ENCODE measurements at places on chromosomes 16 and 17.

DNA sequence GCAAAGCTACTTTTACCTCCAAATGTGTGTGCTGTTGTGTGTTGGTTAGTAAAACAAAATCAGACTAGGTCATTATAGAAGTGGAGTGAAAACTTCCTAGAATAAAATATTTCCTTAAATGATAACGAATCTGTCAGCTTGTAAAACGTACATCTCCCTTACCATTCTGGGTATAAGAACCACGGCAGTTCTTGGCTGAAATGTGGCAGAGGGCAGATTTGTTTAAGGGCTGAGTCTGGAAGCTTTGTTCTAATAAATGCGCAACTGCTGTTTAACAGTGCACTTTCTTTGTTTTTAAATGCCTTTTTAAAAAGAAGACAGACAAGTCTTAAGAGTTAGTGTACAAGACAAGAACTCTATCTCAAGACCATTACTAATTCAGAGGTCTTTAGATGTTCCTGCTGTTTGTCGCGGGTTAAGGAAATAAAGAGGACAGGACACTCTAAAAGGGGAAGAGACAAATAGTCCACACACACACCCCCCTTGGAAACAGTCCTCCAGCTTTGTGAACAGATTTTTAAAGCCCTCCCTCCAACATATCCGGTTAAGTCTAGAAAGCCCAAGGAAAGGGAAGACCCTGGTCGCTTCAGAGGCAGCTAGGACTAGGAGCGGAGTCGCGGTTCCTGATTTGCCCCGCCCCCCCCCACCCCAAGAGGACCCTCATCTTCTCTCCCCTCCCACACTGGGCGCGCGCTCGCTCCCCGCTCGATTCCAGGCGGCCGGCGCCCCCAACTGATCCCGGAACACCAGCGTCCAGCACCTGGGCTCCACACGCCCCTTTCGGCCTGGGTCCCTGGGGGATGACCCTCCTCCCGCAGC lies 658 bp downstream of the SYNRG start:
- DNase-seq: peak; percentile 16

DNA sequence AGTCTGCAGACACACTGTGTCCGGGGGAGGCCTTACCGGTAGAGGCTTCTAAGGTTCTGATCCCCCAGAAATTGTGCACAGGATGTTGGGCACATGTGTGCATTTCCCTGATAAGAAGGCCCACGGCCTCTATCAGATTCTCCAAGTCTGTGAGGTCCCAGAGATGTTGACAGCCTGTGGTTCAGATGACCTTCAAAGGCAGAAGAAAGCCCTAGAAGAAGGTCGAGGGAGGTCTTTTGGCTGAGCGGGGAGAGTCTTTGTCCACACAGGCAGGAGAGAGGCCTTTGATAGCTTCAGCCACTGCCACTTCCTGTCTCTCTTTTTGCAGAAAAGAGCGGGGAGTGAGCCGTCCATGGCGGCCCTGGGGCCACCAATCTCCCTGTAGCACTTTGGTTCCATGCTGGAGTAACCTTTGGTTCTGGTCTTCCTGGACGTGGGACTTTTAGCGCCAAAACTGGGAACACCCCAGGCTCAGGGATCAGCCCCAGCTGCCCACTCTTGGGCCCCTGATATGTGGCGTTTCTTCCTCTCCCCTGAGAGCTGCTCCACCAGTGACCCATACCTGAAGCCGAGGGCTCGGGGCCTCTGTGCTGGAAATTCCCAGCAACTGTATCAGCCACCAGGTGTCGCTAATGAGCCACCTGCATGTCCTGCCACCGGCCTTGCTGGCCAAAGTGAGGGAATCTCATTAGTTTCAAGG lies 28.1 kb upstream of the LGALS9 start:
- peak; percentile 34 for DNase-seq

GRCh38 chr16:57315416-57315815 lies 30.9 kb upstream of the PLLP start:
- no peak for DNase-seq

DNA sequence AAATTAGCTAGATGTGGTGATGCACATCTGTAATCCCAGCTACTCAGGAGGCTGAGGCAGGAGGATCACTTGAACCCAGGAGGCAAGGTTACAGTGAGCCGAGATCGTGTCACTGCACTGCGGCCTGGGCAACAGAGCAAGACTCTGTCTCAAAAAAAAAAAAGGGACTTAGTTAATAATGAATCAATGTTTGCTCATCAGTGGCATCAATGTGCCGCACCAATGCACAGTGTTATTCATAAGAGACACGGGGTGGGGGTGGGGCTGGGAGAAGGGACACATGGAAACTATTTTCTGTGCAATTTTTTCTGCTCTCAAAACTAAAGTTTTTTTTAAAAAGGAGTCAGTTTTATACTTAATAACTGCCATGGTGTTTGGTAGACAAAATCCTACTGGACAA lies 6.8 kb upstream of the ATP2C2 start:
- DNase-seq: no peak

GRCh38 chr17:8283356-8283755 lies 5.1 kb upstream of the RANGRF start:
- no peak for DNase-seq

- DNase-seq: no peak
Measured at GRCh38 chr17:11950771-11951519, 46.3 kb downstream of the ZNF18 start.

DNA sequence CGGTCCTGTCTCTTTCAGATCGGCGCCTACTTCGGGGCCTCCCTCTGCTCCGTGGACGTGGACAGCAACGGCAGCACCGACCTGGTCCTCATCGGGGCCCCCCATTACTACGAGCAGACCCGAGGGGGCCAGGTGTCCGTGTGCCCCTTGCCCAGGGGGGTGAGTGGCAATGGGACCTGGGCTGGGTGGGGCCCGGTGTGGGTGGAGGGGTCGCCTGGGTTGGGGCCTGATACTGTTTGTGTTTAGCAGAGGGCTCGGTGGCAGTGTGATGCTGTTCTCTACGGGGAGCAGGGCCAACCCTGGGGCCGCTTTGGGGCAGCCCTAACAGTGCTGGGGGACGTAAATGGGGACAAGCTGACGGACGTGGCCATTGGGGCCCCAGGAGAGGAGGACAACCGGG lies 37.7 kb downstream of the ITGAM start:
- no peak for DNase-seq

DNA sequence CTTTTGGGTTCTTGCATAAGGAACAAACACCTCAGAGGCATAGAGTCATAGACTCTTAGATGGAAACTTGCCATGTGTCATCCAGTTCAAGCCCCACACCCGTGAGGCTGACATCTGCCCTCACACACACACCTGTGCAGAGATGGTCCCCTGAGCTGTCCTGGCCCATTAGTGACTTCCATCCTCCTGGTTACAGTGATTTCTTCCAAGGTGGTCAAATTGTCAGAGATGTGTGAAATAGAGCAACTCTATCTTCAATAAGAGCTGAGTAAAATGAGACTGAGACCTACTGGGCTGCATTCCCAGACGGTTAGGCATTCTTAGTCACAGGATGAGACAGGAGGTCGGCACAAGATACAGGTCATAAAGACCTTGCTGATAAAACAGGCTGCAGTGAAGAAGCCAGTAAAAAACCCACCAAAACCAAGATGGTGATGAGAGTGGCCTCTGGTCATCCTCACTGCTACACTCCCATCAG lies 342.2 kb upstream of the TNRC6C start:
- DNase-seq: no peak

- DNase-seq: no peak
Measured at GRCh38 chr17:59149051-59149450, 5.9 kb downstream of the SKA2 start.

- DNase-seq: no peak
Measured at GRCh38 chr17:75317671-75318070, 28.4 kb upstream of the SLC25A19 start.

- DNase-seq: no peak
Measured at GRCh38 chr16:28009586-28010373, 53.7 kb downstream of the GSG1L start.

- DNase-seq: no peak
Measured at GRCh38 chr17:76032073-76032779, 5.1 kb upstream of the EVPL start.

- DNase-seq: no peak
Measured at GRCh38 chr16:21081329-21081728, 69.3 kb downstream of the DNAH3 start.

GRCh38 chr17:46851029-46851741 lies at the start of gene WNT9B:
Gene WNT9B, plus strand, starts transcription at chr17:46851583. Its CDS starts 56 bp downstream, at chr17:46851639.
- DNase-seq: no peak

Measured in T-helper 2 cell (primary cell).